ENCODE measurements at places on chromosomes 5 and 9.

- DNase-seq = no peak
Observed at GRCh38 chr5:135713161-135713915, 121.1 kb upstream of the SLC25A48 start.

GRCh38 chr9:79768194-79768593 is 196.4 kb downstream of the TLE4 start:
- DNase-seq = no peak

- DNase-seq = no peak
Observed at GRCh38 chr5:73233053-73233460, 60.1 kb downstream of the TMEM174 start.

- DNase-seq = no peak
Observed at GRCh38 chr5:53425687-53426511, 54.5 kb upstream of the FST start.

DNA sequence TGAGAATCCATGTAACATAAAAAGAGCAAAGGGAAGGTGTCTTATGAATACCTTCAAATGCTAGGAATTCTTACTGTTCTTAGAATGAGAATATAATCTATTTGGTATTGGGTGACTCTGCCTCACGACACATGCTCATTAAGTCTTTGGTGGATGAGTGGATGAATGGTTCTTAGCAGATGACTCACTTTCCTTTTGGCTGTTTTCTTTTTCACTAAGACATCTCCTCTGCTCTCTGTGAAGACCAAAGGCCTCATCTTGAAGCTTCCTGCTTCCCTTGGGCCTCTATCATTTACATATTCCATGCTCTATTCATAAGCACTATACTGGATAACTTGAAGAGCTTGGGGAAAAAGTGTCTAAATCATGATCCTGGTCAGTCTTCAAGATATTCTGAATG is 468.1 kb downstream of the SPATA31D1 start:
- DNase-seq = peak; percentile 72

- DNase-seq = no peak
Observed at GRCh38 chr5:110306650-110307049, 419.8 kb downstream of the TMEM232 start.

DNA sequence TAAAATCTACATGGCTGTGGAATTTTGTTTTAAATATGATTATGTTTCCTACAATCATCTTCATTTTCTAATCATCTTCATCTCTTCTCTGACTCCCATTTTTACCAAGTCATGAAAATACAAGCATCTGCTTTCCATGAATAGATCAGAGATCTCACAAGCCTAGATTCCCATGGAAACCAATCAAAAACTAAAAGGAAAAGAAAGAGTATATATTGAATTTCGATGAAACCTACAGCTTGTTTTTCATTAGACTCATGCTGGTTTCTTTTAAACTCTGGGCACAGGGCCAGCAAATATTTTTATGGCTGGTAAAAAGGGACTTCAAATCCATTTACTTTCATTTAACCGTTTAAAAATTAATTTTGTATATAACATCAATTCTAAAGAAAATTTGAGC is 51.2 kb downstream of the INVS start:
- DNase-seq = peak; percentile 8

DNA sequence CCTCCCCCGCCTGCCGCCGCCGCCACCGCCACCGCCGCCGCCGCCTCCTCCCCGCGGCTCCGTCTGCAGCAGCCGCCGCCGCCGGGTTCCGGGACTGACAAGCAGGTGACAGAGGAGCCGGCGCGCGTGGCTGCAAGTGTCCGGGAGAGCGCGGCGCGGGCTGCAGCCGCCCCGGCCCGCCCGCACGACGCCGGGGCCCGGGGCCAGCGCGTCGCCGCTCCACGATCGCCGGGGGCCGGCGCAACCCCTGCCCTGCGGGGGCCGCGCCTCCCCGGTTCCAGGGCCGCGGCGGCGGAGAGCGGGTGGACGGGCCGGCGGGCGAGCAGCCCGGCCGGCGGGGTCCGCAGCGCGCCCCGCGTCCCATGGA is 343 bp downstream of the LMX1B start:
- no peak for DNase-seq

DNA sequence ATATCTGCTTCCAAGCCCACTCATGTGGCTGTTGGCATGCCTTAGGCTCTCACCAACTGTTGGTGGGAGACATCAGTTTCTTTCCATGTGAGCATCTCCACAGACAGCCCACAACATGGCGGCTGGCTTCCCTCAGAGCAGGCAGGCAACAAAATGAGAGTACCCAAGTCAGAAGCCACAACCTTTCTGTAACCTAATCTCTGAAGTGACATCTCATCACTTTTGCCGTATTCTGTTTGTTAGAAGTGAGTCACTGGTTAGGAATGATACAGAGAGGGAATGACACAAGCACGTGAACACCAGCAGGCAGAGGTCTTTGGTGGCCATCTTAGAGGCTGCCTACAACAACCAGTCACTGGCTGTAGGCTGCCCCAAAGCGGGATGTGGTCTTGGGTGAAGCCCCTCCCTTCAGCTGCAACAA is 88.6 kb upstream of the RASGRF2 start:
- DNase-seq = peak; percentile 58

- DNase-seq = peak; percentile 30
Observed at GRCh38 chr5:124735169-124735858, 11.1 kb downstream of the ZNF608 start.

DNA sequence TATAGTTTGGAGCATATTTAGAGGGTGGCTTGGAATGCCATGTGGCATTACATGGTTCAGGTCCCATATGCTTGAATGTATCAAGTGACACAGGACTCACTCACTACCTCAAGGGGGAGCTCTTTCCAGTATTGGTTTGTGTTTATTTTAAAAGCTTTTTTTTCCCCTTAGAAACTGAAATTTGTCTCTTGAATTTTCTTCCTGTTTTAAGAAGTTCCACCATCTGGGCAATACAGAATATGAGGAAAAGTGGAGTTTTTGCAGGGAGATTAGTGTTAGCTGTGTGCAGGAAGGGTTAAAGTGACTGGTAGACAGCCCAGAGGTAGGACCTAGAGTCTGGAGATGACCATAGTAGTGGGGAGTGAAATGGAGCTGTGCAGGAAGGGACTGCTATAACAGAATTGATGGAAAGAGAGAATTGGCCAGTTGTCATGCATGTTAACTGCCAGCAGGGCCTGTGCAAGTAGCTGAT is 36.6 kb downstream of the CTNNA1 start:
- peak; percentile 23 for DNase-seq

GRCh38 chr5:154319736-154320135 is 126.1 kb upstream of the SAP30L start:
- no peak for DNase-seq

GRCh38 chr5:37738057-37738691 is 101.7 kb downstream of the GDNF start:
- DNase-seq = peak; percentile 96

GRCh38 chr5:134463991-134464760 is 52.5 kb upstream of the CDKN2AIPNL start:
- peak; percentile 60 for DNase-seq

- peak; percentile 54 for DNase-seq
Observed at GRCh38 chr5:157820593-157821252, 38.2 kb downstream of the CLINT1 start.

- DNase-seq = no peak
Observed at GRCh38 chr5:86565197-86565789, 52.4 kb upstream of the COX7C start.

- no peak for DNase-seq
Observed at GRCh38 chr9:77534376-77535057, 113.6 kb downstream of the GNA14 start.

- no peak for DNase-seq
Observed at GRCh38 chr5:26610577-26610976, 427.8 kb downstream of the CDH9 start.

DNA sequence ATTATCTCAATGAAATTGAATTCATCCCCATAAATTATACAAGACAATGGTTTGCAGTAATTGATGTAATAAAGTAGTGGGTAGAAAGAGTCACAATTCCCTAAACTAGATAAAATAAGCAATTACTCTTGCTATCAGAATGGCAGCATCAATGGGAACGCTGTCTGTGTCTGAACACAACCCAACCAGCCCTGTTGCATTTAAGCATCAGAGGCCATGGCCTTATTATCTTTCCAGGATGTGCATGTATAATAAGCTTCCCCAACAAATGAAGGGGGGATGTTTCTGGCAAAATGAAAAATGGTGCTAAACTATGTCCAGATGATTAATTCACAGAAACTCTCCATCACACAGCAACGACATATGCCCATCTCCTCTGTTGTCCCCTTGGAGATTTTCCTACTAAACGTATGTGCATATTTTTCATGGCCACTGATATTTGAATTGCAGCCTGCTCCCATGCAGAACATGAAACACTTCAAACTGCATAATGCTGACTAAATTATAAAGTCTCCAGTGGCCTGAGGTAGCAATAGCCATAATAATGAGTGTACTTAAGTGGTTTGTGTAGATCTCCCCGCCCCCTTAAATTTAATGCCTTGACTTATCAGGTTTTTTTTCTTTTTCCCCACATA is 306.9 kb upstream of the ADAMTS16 start:
- DNase-seq = no peak

DNA sequence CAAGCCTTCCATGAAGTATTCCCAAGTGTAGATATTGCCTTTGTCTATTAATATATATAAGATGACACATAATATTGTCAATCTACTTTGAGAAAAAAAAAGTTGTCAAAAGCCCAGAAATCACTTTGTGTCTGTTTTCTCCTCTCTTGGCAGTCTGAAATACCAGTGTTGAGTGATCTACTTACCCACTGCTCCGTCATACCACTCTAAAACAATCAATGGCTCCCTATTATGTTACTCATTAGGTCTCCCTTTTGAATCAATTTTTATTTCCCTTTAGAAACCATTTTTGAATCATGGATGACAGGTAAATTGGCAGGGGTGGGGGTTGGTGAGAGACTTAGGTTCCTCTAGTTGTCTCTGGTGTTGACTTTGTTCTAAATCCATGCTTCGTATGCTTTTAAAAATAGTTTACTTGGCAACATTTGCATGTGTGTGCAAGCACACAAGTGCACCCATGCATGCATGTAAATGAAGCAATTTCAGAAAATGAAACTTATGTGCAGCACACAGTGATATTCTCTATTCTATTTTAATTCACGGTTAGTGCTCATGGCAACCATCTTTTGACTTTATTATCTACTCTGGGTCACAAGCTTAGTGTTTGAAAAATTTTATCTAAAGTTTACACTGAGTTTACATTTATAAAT is 378.9 kb downstream of the RAB3C start:
- DNase-seq = no peak

- DNase-seq = no peak
Observed at GRCh38 chr5:135821061-135821801, 13.2 kb upstream of the SLC25A48 start.

GRCh38 chr5:143052967-143053682 is 282.9 kb downstream of the ARHGAP26 start:
- no peak for DNase-seq

- no peak for DNase-seq
Observed at GRCh38 chr5:52376592-52376991, 411.1 kb upstream of the ITGA1 start.

GRCh38 chr9:114549697-114550330 is 37.8 kb upstream of the ATP6V1G1 start:
- no peak for DNase-seq

- DNase-seq = no peak
Observed at GRCh38 chr5:1432296-1432695, 12.9 kb downstream of the SLC6A3 start.

DNA sequence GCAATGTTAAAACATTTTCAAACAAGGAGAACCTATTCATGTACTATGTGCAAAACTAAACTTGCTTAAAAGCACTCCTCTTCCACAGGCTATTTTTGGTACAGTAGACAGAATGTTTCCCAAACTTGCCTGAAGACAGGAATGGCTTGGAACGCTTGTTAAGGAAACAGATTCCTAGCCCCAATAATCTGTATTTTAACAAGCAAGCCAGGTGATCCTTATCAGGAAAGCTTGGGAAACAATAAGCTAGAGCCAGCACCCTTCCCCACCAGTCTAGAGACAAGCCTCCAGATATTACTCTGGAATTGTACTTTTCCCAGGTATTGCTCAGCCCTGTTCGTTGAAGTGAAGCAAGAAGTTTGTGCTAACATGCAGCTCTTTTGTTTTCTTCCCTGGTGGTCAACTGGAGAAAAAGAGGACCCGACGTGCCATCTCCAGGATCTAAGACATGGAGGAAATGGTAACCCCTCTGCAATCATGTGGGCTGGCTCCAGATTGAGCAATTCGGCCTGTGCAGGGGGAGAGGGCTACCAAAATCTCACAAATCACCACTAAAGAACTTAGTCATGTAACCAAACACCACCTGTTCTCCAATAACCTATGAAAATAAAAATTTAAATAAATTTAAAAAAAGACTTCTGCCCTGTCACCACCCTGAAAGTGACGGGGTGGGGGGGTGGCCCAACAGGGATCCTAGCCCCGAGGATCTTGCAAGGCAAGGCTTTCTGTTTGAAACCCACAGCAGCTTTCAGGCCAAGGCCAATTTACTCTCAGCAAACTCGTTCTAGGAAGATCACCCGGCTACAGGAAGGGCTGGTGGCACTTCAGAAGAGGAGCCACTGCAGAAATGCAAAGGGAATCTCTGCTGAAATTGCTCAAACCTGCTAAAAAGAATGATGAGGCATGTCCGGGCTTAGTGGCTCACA is 48.6 kb downstream of the SHB start:
- no peak for DNase-seq

DNA sequence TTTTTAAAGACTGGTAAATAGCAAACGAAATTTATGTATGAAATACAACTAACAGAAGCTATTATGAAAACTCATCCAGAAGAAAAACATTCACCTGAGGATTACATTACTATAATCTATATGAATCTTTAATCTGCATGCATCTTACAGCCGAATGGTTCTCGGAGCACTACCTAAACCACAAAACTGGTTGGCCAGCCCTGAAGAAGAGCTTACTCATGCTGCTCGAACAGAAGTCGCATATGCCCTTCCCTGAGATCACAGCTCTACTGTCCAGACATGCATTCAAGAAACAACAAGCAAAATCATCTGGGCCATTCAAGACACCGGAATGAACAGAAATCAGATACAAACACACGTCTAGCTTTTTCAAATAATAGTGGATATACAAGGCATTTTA is 931.0 kb upstream of the DMAC1 start:
- no peak for DNase-seq

DNA sequence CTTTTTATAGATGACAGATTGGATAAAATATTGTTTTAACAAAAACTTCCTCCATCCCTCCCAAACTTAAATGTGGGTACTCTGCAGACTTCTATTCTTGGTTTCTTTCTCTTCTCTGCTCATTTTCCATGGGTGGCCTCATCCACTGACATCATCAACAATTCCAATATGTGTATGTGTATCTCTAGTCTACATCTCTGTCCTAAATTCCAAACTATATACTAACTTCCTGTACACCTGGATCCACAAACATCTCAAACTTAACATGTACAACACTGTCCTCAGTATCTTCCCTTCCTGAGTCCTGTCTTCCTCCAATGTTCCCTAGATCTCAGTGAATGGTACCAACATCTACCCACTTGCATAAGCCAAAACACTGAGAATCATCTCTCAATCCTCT is 28.5 kb upstream of the CDK5RAP2 start:
- DNase-seq = no peak

GRCh38 chr9:12884736-12885395 is 110.0 kb downstream of the LURAP1L start:
- DNase-seq = peak; percentile 85
